ENCODE measurements at places on chromosomes 16 and 17.
A peak's percentile ranks its signal among the peaks of the same experiment; 100 is the strongest.

GRCh38 chr17:65823713-65824112, 262.3 kb upstream of the AXIN2 start:
- DNase-seq = no peak

- DNase-seq = no peak
These were observed 179.3 kb downstream of the FOXL1 start for GRCh38 chr16:86757704-86758040.

DNA sequence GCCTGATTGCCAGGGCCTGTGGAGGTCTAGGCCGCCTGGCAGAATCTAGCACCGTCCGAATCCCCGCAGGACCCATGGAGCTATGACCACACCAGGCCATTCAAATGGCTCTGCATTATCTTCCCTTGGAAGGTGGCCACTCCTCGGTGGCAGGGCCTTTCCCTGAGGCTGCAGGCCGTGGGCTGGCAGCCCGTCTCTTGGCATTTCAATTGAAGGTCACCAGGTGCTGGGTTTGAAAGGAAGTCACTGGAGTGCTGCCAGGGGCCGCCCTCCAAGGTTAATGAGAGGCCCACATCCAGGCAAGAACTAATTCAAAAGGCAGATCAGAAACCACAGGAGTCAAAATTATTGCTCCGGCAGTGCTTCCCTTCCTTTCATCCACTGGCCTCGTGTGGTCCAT, 27.7 kb upstream of the CACNG5 start:
- DNase-seq = no peak

DNA sequence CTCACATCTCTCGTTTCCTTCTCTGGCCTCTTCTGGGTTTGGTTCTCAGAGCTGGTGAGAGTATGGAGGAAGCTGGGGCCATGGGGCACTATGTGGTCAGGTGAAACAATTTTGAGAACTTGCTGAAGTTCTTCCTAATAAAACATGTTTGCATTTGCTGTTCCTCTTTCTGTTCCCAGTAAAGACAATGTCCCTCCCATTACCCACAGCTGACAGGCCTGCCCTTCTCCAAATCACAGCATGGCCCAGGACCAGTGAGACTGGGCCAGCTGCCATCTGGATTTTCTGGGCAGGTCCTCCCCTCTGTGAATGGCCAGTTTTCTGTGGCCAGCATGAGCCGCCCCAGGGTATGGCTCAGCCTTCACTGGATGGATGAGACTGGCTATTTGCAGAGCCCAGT, at the start of gene CD300H:
Gene CD300H (minus strand): TSS at position 113 of the 400 bp plus-strand sequence.
- no peak for DNase-seq

- DNase-seq = no peak
These were observed 30.8 kb upstream of the CALB2 start for GRCh38 chr16:71327720-71328119.

DNA sequence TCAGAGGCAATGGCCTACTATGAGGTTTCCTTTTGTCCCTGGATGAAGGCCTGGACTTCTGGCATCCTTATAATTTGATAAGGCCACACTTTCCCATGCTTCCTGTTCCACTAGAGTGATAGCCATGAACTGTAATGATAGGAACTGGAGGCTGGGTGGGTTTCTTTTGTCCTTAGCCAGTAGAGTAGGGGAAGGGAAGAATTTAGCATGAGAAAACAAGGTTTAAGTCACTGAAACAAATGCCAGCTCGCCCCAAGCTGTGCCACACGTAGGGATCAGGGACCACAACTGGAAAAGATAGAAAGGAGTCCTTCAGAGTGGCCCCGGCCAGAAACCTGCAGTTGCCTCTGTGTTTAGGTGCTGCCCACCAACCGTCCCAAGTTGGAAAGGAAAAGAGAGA, 80.9 kb upstream of the C17orf78 start:
- no peak for DNase-seq

DNA sequence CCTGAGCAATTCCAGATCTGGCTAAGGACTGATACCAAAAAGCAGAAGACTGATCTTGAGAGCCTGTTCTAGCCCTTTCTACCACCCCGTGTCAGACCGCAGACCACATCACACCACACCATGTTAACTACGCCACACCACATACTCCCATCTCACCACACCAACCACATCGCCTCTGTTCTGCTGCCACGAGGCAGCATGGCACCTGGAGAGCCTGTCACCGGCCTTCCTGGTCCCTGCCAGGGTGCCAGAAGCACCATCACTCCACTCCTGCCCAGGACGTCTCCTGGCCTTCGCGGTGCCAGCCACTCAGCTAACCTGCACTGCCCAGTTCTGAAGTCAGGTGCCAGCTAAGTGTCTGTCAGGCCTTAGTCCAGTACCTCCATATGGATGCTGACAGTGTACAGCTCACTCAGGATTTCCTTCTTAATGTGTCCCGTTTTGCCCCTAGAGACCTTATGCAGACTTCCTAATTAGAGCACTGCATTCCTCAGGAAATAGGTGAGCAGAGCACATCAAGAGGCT, 37.2 kb upstream of the BCAR1 start:
- no peak for DNase-seq

GRCh38 chr16:59665618-59666220, 931.6 kb upstream of the GOT2 start:
- DNase-seq = no peak

- no peak for DNase-seq
These were observed 23.6 kb downstream of the SIAH1 start for GRCh38 chr16:48361540-48362144.

DNA sequence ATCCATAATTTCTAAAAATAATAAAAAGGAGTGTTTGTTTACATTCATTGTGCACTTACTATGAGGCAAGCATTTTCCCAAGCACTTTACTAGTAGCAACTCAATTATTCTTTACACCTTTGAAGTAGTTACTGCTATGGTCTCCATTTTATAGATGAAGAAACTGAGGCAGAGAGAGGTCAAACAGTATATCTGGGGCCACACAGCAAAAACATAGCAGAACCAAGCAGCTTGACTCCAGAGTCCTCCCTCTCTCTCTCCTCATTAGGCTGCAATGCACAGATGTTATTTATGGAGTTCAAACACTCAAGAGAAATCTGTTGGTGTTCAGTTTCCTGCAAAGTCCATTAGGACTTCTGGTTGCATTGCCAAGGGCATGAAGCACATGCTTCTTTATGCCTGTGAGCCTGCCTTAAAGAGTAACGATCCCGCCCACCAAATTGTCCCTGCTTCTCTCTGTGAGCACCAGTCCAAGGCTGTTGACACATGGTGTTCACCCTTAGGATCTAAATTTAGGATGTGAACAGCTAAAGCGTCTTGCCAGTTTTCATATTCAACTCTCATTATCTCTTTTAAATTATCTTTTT, 44.0 kb downstream of the GPRC5B start:
- no peak for DNase-seq

DNA sequence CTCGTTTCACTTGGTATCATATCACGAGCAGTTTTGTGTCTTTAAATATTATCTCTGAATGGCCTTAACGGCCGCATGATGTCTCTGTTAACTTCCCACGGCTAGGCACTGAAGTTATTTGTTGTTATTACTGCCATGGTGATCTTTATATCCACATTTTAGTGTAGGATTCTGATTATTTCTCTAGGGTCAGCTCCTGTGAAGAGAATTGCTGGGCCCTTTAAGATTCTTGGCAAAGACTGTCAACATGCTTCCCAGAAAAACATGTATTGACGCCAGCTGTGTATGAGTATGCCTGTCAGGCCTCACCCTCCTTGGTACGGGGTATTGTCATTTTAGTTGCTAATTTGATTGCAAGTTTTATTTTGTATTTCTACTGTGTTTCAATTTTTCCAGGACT, 263.5 kb downstream of the SNX29 start:
- no peak for DNase-seq

DNA sequence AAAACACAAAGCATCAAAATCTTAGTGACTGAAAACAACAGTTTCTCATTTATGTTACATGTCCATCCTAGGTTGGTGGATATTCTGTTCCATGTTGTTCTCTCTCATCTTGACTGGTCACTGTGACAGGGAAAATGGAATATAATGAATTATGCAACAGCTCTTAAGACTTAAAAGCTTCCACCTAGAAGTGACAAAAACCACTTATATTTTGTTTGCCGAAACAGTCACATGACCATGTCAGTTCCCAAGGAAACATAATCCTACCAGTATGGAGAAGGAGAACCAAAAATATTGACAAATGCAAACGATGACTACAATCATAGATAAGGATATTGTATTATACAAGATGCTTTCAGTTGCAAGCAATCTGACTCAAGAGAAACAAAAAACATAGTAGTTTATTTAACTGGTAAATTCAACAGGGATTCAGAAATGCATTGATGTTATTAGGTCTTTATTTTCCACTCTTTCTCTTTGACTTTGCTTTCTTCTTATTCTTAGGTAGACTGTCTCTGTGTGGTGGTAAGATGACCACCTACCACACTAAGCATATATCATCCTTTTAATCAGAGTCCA, 103.8 kb downstream of the SSH2 start:
- no peak for DNase-seq

GRCh38 chr17:1590029-1590746, 27.6 kb upstream of the PITPNA start:
- peak; percentile 92 for DNase-seq

- no peak for DNase-seq
These were observed 10.8 kb downstream of the ZNF821 start for GRCh38 chr16:71873199-71873598.

GRCh38 chr16:83912519-83913244, 13.8 kb downstream of the MLYCD start:
- DNase-seq = no peak

- DNase-seq = peak; percentile 93
These were observed 128.5 kb downstream of the PARN start for GRCh38 chr16:14501331-14502255.

- peak; percentile 31 for DNase-seq
These were observed 62.4 kb downstream of the VMP1 start for GRCh38 chr17:59769887-59770286.

GRCh38 chr17:2949469-2950044, 113.8 kb downstream of the OR1D5 start:
- no peak for DNase-seq

DNA sequence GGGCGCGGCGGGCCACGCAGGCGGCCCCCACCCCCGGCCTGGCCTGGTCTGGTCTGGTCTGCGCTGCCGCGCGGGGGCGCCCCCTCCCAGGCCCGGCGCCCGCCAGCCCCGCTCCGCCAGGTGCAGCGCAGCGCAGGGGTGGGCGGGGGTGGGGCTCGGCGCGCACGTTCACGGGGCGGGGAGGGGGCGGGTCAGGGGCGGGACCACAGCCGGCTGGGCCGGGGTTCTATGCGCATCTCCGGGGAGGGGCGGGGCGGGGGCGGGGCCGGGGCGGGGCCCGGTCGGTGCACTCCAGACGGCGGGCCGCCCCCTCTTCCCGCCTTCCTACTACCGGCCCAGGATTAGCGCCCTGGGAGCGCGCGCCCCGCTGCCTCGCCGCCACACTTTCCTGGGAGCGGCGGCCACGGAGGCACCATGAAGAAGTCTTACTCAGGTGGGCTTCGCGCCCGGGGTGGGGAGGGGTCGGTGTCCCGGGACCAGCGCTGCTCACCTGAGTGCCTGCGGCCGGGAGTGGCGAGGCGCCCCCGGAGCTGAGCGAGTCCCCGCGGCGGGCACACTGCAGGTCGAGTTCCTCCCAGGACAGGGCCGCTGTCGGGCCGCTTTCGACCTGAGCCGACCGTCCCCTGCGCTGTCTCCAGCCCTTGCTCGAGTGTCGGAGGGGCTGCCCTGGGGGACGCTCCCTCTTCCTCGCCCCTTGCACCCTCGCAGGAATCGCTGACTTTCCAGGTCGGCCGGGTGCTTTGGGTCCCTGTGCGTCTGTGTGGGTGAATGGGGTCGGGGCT, 140.5 kb downstream of the SEC14L1 start:
- no peak for DNase-seq

GRCh38 chr16:70162041-70162451, 11.5 kb upstream of the CLEC18C start:
- DNase-seq = peak; percentile 61

DNA sequence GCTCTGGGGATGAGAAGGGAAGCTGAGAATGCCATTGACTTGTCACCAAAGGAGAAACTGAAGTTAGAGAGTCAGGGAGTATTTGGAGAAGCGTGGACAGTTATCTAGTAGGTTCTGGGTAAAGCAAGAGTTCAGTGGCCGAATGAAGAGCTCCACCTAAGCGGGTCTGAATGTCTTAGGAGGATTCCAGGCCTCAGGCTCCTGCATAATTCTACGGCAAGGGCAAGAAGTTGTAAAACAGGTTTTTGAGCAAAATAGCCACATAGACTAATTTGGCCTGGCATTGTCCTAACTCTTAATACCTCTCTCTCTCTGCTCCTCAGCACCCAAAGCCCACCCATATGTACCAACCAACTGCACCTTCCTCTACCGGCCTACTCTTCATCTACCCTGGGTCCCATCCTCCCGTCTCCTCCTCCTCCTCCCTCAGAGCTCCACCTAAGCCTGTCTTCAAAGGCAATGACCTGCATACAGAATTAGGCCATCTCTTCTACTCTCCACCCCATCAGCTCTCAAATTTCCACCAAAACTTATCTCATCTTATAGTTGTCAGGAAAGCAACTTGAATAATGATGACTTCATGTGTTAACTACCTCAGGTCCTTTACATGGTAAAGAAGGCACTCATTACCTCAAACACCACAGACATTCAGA, 42.0 kb upstream of the KCNJ2 start:
- DNase-seq = no peak

- DNase-seq = no peak
These were observed 204.0 kb downstream of the XYLT1 start for GRCh38 chr16:17266608-17267313.

GRCh38 chr17:73968680-73969079, 234.8 kb upstream of the RPL38 start:
- DNase-seq = no peak

DNA sequence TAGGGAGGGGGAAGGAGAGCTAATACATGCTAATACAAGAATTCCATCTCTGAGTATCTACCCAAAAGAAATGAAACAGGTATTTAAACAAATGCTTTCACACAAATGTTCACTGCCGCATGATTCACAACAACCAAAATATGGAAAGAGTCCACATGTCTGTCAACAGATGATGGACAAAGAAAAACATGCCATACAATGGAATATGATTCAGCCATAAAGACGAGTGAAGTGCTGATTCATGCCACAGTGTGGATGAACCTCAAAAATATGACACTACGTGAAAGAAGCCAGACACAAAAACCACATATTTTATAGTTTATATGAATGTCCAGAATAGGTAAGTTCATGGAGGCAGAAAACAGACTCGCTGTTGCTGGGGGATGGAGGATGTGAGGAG, 321.4 kb downstream of the FOXL1 start:
- DNase-seq = peak; percentile 85

GRCh38 chr17:75683583-75683982, 16.4 kb downstream of the SAP30BP start:
- peak; percentile 76 for DNase-seq

Data from amniotic epithelial cell (primary cell).